ENCODE measurements at places on chromosomes 7 and 10.

GRCh38 chr10:131943021-131943814 is 38.5 kb downstream of the BNIP3 start:
- DNase-seq, result no peak

- no peak for DNase-seq
These were observed 53.3 kb downstream of the LRMDA start for GRCh38 chr10:75484717-75485116.

GRCh38 chr7:26441002-26441521 is 149.4 kb downstream of the SNX10 start:
- no peak for DNase-seq

GRCh38 chr7:2022737-2023250 is 210.0 kb downstream of the MAD1L1 start:
- DNase-seq, result no peak

DNA sequence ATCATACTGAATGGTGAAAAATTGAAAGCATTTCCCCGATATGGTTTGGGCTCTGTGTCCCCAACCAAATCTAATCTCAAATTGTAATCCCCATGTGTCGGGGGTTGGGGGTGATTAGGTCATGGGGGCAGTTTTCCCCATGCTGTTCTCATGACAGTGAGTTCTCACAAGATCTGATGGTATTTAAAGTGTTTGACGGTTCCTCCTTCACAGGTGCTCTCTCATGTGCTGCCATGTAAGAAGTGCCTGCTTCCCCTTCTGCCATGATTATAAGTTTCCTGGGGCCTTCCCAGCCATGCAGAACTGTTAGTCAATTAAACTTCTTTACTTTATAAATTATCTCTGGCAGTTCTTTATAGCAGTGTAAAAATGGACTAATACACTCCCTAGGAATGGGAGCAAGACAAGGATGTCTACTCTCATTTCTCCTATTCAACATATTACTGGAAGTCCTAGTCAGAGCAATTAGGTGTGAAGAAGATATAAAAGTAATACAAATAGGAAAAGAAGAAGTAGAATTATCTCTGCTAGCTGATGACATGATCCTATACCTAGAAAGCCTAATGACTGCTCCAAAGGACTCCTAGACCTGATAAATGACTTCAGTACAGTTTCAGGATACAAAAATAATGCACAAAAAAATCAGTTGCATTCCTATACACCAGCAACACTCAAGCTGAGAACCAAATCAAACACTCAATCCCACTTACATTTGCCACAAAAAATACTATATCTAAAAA is 260.6 kb downstream of the RNLS start:
- no peak for DNase-seq

DNA sequence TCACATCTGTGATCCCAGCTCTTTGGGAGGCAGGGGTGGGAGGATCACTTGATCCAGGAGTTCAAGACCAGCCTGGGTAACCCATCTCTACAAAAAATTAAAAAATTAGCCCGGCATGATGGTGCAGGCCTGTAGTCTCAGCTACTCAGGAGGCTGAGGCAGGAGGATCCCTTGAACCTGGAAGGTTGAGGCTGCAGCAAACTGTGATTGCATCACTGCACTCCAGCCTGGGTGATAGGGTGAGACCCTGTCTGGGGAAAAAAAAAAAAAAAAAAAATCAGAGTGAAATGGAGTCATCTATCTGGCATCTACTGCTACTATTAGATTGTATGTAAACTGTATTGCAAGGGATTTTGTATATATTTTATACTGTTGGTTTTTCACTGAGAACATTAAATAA is 59.1 kb downstream of the KMT2E start:
- no peak for DNase-seq

DNA sequence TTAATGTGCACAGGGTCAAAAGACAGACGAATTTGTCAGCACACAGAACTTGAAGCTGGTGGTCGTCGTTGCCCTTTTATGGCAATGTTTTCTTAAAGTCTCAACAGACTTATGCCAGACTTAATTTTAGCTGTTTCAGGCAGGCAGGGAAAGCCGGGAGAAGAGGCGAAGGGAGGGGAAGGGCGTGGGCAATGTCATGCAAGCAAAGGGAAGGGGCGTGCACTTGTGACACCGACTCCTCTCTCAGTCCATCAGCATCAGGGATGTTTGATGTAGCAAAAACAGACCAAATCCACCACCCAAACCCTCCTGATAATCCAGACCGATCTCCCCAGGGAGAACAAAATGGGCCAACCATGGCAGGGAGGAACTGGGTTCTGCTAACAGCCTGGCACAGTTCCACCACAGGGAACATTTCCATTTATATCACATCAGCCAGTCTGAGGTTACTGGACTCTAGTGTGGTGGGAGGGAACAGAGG is 118.1 kb upstream of the RHEB start:
- no peak for DNase-seq
